ENCODE measurements at places on chromosomes 7 and 10. TPM values are rescaled to one million over a fixed set of nuclear protein-coding genes. Genes with fewer than 3 reads are reported as not detected.

GRCh38 chr7:79506481-79506880, 53.0 kb upstream of the MAGI2 start:
- DNase-seq = no peak
- H3K27ac ChIP-seq = no peak overlapping the region
- H3K36me3 ChIP-seq = no peaks in the 10 kb centered on the region
- H3K27me3 ChIP-seq = no peaks in the 10 kb centered on the region
- H3K4me3 ChIP-seq = no peak overlapping the region
- peaks cover 14% of the 10 kb centered on the region for H3K4me1 ChIP-seq

The NXPH1 gene
- total RNA-seq = not detected

The PAPOLB gene
- 0.07 TPM for total RNA-seq

DNA sequence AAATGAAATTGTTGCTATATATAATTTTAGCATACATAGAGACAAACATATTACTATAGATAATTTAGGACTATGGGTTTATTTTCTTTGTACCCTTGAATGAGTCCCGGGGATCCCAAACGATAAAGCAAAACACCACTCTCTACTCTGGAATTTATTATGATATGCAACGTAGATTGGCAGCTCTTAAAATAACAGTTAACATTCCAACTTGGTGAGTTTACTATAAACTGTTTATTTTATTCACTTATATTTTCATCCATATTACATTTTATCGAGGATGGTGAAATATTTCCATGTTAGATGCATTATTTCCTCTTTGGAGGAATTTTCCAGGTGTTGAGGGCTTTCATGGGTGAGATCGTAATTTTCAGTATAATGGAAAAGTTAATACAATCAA, 138.7 kb upstream of the DGKB start:
- no peaks in the 10 kb centered on the region for H3K27me3 ChIP-seq
- H3K27ac ChIP-seq = no peak overlapping the region
- H3K4me3 ChIP-seq = no peak overlapping the region
- no peaks in the 10 kb centered on the region for H3K4me1 ChIP-seq
- DNase-seq = no peak

DNA sequence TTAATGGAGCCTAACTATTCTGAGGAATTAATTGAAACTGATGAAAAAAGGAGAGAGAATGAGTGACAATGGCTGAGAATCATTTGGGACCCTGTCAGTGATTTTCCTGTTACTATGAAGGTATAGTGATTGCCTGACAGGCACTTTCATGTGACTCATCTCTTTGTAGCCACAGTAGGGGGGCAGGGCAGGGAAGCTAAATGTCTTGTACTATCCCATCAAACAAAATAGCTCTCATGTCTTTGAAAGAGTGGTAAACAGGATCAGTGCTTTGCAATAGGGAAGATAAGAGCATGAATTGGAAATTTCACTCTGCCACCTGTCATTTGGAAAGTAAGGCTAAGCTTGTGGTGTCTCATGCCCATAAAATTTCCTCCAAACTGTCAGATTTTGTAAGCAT, 94.5 kb upstream of the GSDME start:
- no peak overlapping the region for H3K27ac ChIP-seq
- no peaks in the 10 kb centered on the region for H3K4me1 ChIP-seq
- DNase-seq = no peak
- no peaks in the 10 kb centered on the region for H3K27me3 ChIP-seq
- no peak overlapping the region for H3K4me3 ChIP-seq

GRCh38 chr10:60332371-60332770, 57.3 kb downstream of the ANK3 start:
- peaks cover 3% of the 10 kb centered on the region for H3K4me1 ChIP-seq
- peaks cover 6% of the 10 kb centered on the region for H3K36me3 ChIP-seq
- no peaks in the 10 kb centered on the region for H3K27me3 ChIP-seq
- no peak overlapping the region for H3K27ac ChIP-seq
- no peak overlapping the region for H3K4me3 ChIP-seq

DNA sequence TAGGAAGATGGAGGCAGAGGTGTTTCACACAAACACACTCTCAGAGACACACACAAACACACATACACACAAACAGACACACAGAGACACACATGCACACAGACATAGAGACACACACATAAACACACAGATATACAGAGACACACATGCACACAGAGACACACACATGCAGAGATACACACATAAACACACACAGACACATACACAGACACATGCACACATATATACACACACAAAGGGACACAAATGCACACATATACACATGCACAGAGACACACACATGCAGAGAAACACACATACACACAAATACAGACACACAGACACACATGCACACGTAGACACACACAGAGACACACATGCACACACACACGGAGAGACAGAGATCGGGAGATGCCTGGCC, 163.3 kb downstream of the TCERG1L start:
- H3K4me3 ChIP-seq = no peak overlapping the region
- no peak for DNase-seq
- H3K4me1 ChIP-seq = peaks cover 6% of the 10 kb centered on the region
- H3K27me3 ChIP-seq = peaks cover 45% of the 10 kb centered on the region
- peaks cover 3% of the 10 kb centered on the region for H3K36me3 ChIP-seq
- H3K27ac ChIP-seq = no peak overlapping the region

The SFXN4 gene
- 25.7 TPM for total RNA-seq

DNA sequence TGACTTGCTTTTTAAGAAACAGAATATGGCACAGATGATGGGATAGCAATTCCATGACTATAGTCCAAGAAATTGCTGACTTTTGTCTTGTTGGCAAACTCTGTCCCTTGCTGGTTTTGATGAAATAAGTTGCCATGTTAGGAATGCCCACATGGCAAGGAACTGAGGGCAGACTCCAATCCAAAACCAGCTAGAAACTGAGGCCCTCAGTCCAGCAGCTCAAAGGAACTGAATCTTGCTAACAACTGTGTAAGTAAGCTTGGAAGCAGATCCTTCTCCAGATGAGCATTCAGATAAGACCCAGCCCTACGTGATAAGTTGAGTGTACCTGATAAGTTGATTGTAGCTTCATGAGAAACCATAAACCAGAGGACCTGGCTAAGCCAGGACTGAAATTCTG, 64.3 kb upstream of the BMPER start:
- H3K27me3 ChIP-seq = peaks cover 4% of the 10 kb centered on the region
- no peaks in the 10 kb centered on the region for H3K36me3 ChIP-seq
- H3K4me1 ChIP-seq = no peaks in the 10 kb centered on the region
- H3K4me3 ChIP-seq = no peak overlapping the region
- H3K27ac ChIP-seq = no peak overlapping the region
- DNase-seq = no peak

DNA sequence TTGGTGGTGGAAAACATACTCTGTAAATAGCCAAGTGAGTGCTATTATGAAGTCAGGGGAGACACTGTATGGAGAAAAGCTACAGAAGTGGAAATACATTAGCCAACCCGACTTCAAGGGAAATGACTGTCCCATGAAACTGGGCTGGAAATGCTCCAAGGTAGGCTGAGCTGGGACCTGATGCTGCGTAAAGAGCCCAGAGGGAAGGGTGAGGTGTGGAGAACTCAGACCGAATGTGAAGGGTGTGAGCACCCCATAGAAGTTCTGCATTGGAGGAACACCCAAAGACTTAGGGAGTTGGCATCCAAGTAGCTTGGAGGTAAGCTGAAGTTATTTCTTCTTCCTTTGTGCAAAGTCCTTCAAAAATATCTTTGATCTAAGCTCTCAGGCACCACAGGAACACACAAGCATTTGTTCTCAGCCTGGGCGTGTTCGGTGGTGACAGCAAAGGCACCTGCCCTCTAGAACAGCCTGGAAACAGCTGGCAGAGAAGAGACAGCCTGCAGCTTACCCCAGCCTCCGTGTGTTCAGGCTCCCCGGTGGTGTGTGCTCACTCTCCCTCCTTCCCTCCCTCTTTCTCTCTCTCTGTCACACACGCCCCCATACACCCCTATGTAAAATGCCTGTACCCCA, 19.1 kb upstream of the GJD4 start:
- DNase-seq = no peak
- H3K4me3 ChIP-seq = no peak overlapping the region
- H3K4me1 ChIP-seq = no peaks in the 10 kb centered on the region
- H3K27ac ChIP-seq = no peak overlapping the region
- H3K36me3 ChIP-seq = no peaks in the 10 kb centered on the region
- no peaks in the 10 kb centered on the region for H3K27me3 ChIP-seq

DNA sequence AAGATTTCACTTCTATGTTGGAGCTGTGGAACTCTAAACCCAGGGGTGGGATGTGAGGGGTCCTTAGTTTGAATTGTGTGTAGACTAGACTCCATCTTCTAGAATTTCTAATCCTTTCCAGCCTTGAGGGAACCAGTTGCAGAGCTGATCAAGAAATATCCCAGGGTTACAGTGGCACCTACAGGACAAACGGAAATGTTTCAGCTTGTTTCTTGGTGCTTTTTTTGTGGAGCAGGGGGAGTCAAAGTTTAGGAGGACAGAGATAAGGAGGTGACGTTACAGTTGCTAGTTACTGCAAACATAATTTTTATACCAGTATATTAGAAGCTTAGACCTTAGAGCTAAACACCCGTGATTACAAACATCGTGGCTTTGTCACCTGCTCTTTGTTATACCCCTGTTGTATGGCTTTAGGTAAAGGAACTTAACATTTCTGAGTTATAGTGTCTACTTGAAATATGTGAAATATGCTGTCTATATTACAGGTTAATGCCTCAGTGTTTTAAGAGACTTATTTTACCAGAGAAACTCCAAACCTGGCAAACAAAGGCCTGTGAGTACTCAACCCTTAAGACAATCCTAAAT, 84.5 kb upstream of the DYNC1I1 start:
- H3K36me3 ChIP-seq = no peaks in the 10 kb centered on the region
- H3K27ac ChIP-seq = no peak overlapping the region
- no peak overlapping the region for H3K4me3 ChIP-seq
- H3K27me3 ChIP-seq = no peaks in the 10 kb centered on the region
- no peak for DNase-seq

DNA sequence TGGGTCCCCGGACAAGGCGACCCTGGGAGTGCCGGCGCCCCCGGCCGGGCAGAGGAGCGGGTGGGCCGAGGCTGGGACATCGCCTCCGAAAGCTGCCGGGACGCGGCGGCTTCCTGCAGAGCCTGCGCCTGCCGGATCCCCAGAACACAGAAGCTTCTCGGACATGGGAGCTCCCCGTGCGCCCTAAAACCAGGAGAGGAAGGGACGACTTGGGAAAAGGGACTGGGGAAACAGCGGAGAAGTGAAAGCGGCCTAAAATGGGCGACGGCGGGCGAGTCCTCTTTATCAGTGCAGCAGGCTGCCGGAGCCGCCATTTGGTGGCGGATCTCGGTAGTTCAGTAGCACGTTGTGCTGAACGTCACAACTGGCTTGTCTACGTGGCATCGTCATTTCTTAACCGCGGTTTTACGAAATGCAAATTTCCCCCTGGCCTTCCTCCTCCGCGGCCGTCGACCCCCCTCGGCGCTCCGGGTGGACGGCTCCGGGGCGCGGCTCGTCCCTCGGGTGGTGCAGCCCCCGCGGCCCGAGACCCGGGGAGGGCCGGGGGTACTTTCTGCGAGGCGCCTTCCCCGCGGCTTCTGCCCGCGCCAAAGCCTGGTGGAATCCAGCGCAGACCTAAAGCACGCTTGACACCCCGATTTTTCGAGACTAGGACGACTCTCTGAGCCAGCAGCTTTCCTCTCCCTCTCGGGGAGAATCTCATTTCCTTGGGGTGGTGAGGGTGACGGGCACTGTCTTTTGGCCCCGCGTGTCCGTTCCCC, 9.9 kb upstream of the SPAG6 start:
- no peak for DNase-seq
- H3K27ac ChIP-seq = peak overlapping the region; percentile 77
- H3K4me3 ChIP-seq = peak overlapping the region; percentile 64
- peaks cover 11% of the 10 kb centered on the region for H3K36me3 ChIP-seq
- peaks cover 4% of the 10 kb centered on the region for H3K4me1 ChIP-seq

GRCh38 chr10:126222736-126223511, 165.4 kb downstream of the ADAM12 start:
- H3K27ac ChIP-seq = no peak overlapping the region
- DNase-seq = no peak
- no peak overlapping the region for H3K4me3 ChIP-seq
- peaks cover 2% of the 10 kb centered on the region for H3K4me1 ChIP-seq
- H3K36me3 ChIP-seq = no peaks in the 10 kb centered on the region

The NANOS1 gene
- total RNA-seq = 2.7 TPM

DNA sequence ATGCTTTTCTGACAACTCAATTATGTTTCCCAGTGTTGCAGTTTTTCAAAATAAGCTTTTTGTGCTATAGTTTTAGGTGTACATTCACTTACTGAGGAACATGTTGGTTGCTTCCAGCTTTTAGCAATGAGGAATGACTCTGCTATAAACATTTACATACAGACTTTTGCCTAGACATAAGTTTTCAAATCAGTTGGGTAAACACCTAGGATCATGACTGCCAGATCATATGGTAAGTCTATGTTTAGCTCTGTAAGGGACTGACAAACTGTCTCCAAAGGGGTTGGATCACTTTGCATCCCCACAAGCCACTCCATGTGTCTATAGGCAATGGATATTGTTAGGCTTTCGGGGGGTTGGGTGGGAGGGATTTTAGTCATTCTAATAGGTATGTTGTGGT, 10.8 kb upstream of the GRID2IP start:
- H3K27ac ChIP-seq = no peak overlapping the region
- H3K36me3 ChIP-seq = no peaks in the 10 kb centered on the region
- H3K4me1 ChIP-seq = no peaks in the 10 kb centered on the region
- H3K27me3 ChIP-seq = peaks cover 3% of the 10 kb centered on the region
- H3K4me3 ChIP-seq = no peak overlapping the region

DNA sequence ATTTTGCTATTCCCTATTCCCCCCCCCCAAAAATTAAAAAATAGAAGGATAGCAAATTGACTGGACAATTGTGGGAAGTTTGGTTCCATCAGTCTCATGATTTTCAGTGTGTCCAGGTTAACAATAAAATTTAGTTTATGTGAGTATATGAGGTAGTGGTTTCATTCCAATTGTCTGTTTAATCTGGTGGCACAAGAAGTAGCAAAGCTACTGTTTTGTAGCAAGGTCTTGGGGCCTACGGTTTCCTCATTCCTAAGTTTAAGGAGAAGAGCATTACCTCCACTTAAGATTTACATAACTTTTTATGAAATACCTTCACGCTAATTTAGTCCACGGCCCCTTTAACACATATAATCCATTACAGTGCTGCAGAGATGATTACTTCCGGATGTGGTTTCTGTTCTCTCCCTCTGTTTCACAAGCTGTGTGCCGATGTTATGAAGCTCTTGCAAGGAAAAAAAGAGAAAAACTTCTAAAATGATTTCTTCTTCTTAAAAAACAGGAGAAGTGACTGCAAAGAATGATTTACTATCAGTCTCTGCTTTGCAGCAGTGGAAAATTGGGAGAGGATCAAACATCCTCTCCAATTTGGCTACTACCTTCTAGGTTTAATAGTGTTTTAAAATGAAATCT, 32.7 kb upstream of the NPVF start:
- no peak overlapping the region for H3K27ac ChIP-seq
- DNase-seq = no peak
- H3K4me3 ChIP-seq = no peak overlapping the region
- H3K27me3 ChIP-seq = peaks cover 21% of the 10 kb centered on the region

- no peak overlapping the region for H3K4me3 ChIP-seq
- peak overlapping the region; percentile 64 for H3K27ac ChIP-seq
- H3K4me1 ChIP-seq = peaks cover 7% of the 10 kb centered on the region
Measured at GRCh38 chr10:75070961-75071428, 40.5 kb upstream of the SAMD8 start.
